ENCODE measurements at places on chromosomes 2 and 18.
A peak's percentile ranks its signal among the peaks of the same experiment; 100 is the strongest.

DNA sequence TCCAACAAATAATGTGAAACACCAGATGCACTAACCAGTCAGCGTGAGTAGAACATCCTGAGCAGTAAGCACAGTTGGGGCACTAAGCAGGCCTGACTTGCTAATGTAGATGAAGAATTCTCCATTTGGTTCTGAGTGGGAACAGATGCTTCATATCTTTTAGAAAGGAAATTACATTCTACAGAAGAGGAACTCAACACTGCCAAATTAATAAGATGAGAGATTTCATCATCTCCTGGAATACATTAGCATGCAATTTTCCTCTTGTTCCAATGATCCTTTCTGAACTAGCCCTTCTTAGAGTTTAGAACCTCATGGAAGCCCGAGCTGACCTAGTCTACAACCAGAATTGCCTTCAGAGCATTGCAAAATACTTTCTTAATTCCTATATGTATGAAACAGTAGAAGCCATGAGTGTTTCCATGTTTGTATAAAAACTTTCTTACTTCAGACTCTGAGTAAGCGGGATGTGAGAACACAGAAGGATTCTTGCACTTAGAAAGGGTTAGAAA, 34.8 kb downstream of the COL5A2 start:
- peaks cover 82% of the 10 kb centered on the region for H3K4me1 ChIP-seq
- no peaks in the 10 kb centered on the region for H3K27me3 ChIP-seq
- H3K27ac ChIP-seq: no peak overlapping the region
- no peak for DNase-seq
- H3K4me3 ChIP-seq: no peak overlapping the region

DNA sequence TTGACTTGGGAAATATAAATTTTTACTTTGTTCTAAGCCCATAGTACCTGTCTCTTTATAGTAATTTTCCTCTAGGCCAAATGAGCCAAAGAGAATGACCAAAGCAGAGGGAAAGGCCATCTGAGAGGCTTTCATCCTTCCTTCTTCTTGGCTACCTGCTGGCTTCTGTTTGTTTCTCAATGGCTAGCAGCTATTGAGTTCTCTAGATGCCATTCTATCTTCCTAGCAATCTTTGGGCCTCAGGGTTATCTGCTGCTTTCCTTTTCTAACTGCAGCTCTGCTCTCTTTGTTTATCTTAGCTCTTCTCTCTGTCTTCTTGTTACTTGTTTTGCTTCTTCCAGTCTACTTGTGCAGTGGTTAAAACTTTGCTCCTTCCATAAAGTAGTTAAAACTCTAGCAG, 601.1 kb upstream of the NRXN1 start:
- no peaks in the 10 kb centered on the region for H3K4me1 ChIP-seq
- no peaks in the 10 kb centered on the region for H3K36me3 ChIP-seq
- H3K27me3 ChIP-seq: no peaks in the 10 kb centered on the region
- H3K4me3 ChIP-seq: no peak overlapping the region
- H3K27ac ChIP-seq: no peak overlapping the region
- DNase-seq: no peak

GRCh38 chr2:25979001-25979400, 3.3 kb downstream of the KIF3C start:
- peaks cover 9% of the 10 kb centered on the region for H3K36me3 ChIP-seq
- no peak for DNase-seq
- H3K4me3 ChIP-seq: peak overlapping the region; percentile 38
- H3K27me3 ChIP-seq: no peaks in the 10 kb centered on the region
- H3K27ac ChIP-seq: peak overlapping the region; percentile 56
- H3K4me1 ChIP-seq: peaks cover 46% of the 10 kb centered on the region

DNA sequence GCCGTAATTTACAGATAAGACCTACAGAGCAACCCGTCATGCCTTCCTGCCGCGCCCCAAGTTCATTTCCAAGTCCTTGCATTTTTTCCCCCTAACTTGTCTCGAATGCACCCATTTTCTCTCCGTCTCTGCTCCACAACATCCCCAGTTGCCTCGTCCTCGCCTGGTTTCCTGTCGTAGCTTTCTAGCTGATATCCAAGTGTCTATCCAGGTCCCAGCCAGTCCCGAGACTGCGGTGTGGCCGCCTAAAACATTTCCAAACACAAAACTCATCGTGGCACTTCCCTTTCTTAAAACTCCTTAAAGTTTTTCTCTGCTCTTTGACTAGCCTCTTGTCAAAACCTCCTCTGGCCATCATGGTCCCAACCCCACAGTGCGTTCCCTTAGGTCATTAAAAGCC, 1.2 kb upstream of the BARD1 start:
- no peaks in the 10 kb centered on the region for H3K27me3 ChIP-seq
- no peaks in the 10 kb centered on the region for H3K36me3 ChIP-seq
- H3K4me1 ChIP-seq: peaks cover 42% of the 10 kb centered on the region
- H3K4me3 ChIP-seq: peak overlapping the region; percentile 91
- DNase-seq: no peak
- H3K27ac ChIP-seq: peak overlapping the region; percentile 94

DNA sequence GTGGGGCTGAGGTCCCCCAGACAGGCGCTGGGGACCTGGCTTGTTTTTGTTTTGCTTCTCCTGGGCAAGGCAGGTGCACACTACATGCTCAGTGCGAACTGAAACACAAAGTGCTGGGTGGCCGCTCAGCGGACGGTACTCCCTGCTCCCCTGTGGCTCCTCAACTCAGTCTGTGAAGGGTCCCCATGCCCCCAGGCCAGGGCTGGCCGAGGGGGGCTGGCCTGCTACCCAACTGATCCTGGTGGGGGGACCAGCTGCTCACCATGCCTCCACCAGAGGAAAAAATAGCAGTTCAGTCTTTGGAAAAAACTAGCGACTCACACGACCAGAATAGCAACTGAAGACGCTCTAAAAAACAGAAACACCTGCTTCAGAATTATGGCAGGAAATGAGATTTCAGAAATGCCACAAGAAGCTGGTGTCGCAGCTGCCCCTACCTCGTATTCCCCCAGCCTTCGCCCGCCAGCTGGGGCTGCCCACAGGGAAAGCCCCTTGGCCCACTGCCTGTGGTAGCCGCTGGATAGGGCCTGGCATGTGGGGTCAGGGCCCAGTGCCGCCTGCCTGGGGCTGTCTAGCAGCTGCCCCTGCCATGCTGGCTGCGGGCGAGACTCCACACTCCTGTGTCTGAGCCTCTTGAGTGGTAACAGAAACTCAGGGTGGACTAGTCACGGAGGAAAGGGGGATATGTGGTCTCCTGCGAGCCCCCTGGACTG, 43.7 kb downstream of the MEX3C start:
- H3K27ac ChIP-seq: no peak overlapping the region
- H3K4me3 ChIP-seq: no peak overlapping the region
- no peaks in the 10 kb centered on the region for H3K4me1 ChIP-seq
- no peaks in the 10 kb centered on the region for H3K36me3 ChIP-seq
- H3K27me3 ChIP-seq: no peaks in the 10 kb centered on the region

DNA sequence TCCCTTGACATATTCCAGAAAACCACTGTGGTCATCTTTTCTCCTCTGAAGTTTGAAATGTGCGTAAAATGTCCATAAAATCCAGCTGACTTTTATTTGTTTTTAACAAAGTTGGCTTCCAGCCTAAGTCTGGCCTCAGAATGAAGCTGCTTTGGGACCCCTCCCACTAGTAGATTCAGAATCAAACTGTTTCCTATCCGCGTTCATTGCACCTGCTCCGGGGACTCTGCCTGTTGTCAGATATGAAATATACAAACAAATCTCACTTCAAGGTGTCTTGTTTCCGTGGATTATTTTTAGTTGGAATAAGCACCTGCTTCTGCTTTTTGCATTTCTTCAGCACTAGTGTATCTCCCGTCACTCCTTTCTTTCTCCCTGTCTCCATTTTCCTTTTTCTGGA, 115.7 kb upstream of the FHL2 start:
- peaks cover 52% of the 10 kb centered on the region for H3K27me3 ChIP-seq
- DNase-seq: no peak
- peaks cover 32% of the 10 kb centered on the region for H3K4me1 ChIP-seq
- H3K27ac ChIP-seq: no peak overlapping the region
- no peak overlapping the region for H3K4me3 ChIP-seq

DNA sequence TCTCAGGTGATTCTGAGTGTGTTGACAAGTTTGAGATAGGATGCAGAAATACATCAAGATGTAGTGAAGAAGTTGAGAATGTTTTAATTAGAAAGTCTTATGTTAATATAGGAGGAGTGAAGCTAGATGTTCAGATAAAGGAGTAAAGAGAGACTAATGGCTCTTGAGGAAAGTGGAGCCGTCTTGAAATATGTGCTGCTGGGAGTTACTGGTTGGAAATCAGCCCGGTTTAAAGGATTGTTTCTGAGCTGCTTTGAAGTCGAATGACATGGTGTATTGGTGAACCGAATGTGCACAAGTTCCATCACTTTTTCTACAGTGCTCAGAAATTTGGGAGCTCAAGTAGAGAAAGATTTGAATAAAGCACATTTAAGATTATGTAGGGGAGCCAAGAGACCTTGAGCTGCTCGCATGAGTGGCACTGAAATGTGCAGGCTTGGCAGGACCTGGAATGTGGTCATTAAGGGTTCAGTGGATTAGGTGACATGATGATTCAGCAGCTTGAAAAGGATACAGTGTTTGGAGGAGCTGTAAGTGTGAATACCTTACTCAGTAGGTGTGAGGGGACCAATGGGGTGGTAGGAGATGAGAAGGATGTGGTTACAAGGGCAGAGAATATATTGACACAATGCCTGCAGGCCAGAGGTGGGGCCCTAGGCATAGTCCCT, 68.6 kb downstream of the CAB39 start:
- peak overlapping the region; percentile 36 for H3K27ac ChIP-seq
- H3K4me3 ChIP-seq: no peak overlapping the region
- H3K4me1 ChIP-seq: peaks cover 36% of the 10 kb centered on the region
- H3K27me3 ChIP-seq: no peaks in the 10 kb centered on the region
- no peak for DNase-seq
- peaks cover 29% of the 10 kb centered on the region for H3K36me3 ChIP-seq

DNA sequence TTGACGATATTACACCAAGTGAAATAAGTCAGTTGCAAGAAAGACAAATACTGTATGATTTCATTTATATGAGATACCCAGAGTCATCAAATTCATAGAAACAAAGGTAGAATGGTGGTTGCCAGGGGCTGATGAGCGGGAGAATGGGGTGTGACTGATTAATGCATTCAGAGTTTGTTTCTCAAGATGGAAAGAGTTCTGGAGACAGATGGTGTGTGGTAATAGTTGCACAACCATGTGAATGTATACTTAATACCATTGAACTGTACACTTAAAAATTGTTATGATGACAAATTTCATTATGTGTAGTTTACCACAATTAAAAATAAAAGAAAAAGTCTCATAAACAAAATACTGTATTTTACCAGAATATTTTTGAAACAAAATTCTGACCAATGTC, 117.3 kb downstream of the PIGN start:
- H3K4me3 ChIP-seq: no peak overlapping the region
- no peak for DNase-seq
- peaks cover 7% of the 10 kb centered on the region for H3K4me1 ChIP-seq
- H3K27me3 ChIP-seq: no peaks in the 10 kb centered on the region
- no peak overlapping the region for H3K27ac ChIP-seq

GRCh38 chr2:145652571-145653545, 1132.9 kb upstream of the ZEB2 start:
- H3K4me3 ChIP-seq: no peak overlapping the region
- H3K4me1 ChIP-seq: peaks cover 5% of the 10 kb centered on the region
- H3K27me3 ChIP-seq: no peaks in the 10 kb centered on the region
- H3K36me3 ChIP-seq: no peaks in the 10 kb centered on the region
- no peak for DNase-seq
- no peak overlapping the region for H3K27ac ChIP-seq

GRCh38 chr2:161075701-161076100, 84.5 kb upstream of the TANK start:
- H3K4me3 ChIP-seq: no peak overlapping the region
- H3K4me1 ChIP-seq: no peaks in the 10 kb centered on the region
- no peaks in the 10 kb centered on the region for H3K36me3 ChIP-seq
- no peaks in the 10 kb centered on the region for H3K27me3 ChIP-seq
- no peak overlapping the region for H3K27ac ChIP-seq

GRCh38 chr2:60445684-60446179, 107.7 kb downstream of the BCL11A start:
- DNase-seq: no peak
- H3K4me3 ChIP-seq: no peak overlapping the region
- H3K27me3 ChIP-seq: no peaks in the 10 kb centered on the region
- H3K36me3 ChIP-seq: no peaks in the 10 kb centered on the region

DNA sequence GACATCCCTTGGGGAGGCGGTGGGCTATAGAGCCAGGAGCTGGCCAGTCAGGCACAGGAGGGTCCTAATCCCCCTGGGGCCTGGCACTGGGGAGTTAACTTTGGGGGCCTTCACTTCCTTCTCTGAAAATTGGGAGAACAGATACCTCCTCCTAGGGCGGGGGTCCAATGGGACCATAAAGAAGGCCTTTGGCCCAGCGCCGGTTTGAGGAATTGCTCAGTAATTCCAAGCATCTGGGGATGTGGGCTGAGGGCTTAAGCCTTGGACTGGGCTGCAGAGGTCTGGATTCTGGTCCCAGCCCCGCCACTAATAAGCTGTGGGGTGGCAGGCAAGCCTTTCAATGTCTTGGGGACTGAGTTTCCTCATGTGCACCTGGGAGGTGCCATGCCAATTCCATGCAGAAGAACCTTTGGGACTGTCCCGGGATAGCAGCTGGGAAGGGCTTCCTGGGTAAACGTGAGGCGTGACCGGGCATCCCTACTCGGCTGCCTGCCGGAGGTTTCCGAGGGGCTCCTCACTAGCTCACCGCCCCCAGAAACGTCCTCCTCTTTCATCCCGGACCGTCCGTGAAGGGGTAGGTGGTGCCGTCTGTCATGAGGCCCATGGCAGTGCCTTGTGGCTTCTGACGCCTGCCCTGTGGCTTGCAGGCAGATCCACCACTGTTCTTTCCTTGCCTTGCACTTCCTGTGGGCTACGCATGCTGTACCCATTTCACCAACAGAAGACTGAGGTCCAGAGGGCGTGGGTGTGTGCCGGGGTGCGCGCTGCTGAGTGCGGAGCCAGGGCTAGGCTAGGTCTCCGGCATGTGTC, 67.4 kb upstream of the HPCAL1 start:
- H3K36me3 ChIP-seq: no peaks in the 10 kb centered on the region
- no peaks in the 10 kb centered on the region for H3K27me3 ChIP-seq
- H3K27ac ChIP-seq: no peak overlapping the region

DNA sequence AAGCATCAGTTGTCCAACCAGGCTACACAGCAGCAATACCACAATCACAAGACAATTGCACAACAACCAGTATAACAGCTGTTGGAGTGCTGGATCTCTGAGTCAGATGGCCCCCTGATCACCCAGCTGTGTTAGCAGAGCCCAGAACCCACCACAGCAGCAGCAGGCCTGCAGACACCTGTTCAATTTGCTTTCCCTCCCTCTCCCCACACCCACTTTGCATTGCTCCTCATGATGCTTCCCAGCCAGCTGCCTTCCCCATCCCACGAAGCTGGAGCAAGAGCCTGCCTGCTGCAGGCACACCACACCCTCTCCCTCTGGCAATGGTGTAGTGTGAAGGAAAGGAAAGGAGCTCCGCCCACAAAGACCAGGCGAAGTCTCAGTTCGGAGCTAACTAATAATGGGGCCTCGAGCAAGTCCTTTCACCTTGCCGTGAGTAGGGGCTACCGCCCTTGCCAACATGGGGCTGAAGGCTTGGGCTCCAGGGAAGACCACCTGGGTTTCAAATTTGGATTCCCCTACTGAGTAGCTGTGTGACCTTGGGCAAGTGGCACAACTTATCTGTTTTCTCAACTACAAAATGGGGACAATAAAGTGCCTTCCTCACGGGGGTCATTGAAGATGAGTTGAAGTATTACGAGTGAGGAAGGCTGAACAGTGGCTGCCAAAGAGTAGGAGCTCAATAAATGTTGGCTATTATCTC, 19.4 kb upstream of the ZBTB7C start:
- no peak for DNase-seq
- no peak overlapping the region for H3K27ac ChIP-seq
- peaks cover 81% of the 10 kb centered on the region for H3K27me3 ChIP-seq
- H3K4me3 ChIP-seq: no peak overlapping the region
